GM23248 (cell line): ENCODE measurements at places on chromosomes 1 and 21. TPM values are rescaled to one million over a fixed set of nuclear protein-coding genes. Genes with fewer than 3 reads are reported as not detected.
A peak's percentile ranks its signal among the peaks of the same experiment; 100 is the strongest.

MCOLN2 gene
- 1.0 TPM in 1 of 2 replicates, not detected in the other for total RNA-seq

- DNase-seq: no peak
These were observed 23.1 kb downstream of the SLC35A3 start for GRCh38 chr1:99992760-99993467.

LRRC47 gene
- 32.2 and 41.9 TPM in 2 replicates for total RNA-seq

RGS4 gene
- 27.9 and 42.9 TPM in 2 replicates for total RNA-seq

DNA sequence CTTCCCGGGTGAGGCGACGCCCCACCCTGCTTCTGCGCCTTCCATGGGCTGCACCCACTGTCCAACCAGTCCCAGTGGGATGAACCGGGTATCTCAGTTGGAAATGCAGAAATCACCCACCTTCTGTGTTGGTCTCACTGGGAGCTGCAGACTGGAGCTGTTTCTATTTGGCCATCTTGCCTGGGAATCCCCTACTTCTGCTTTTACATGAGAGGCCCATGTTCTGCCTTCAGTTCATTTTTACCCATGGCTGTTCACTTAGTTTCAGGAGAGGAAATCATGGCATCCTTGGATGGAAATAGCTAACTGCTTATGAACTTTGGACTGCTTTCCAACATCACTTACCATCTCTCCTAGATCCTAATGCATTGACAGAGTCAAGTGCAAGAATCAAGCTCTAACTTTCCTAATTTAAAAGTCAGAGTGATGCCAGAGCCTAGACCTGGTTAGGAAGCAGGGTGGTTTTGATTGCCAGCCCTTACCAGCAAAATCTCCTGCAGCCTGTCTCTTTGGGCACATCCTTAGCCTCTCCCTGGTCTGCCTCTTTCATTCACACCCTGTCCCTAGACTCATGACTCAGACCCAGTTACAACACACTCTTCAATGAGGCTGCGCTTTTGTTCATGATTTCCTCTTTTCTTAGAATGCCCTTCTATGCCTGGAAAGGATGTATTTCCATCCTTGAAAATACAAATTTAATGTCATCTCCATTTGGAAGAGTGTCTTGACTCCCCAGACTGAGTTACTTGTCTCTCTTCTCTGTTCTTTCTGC, 137.2 kb downstream of the KCTD3 start:
- peak; percentile 60 for DNase-seq
